ENCODE measurements at places on chromosomes 3 and 15. TPM values are rescaled to one million over a fixed set of nuclear protein-coding genes. Genes with fewer than 3 reads are reported as not detected.
A peak's percentile ranks its signal among the peaks of the same experiment; 100 is the strongest.

KCNAB1 gene
- total RNA-seq, result 3.2 TPM

ARHGAP31 gene
- total RNA-seq, result 29.9 TPM

PLA2G4F gene
- 0.35 TPM for total RNA-seq

ABHD5 gene
- 20.2 TPM for total RNA-seq

TRAK1 gene
- 172 TPM for total RNA-seq

GPR149 gene
- total RNA-seq, result not detected

SHF gene
- total RNA-seq, result 4.7 TPM

PRSS50 gene
- total RNA-seq, result 0.12 TPM

TTLL13 gene
- not detected for total RNA-seq

DNAJA4 gene
- 70.0 TPM for total RNA-seq

TMEM45A gene
- total RNA-seq, result 14.3 TPM

- no peak for DNase-seq
Observed at GRCh38 chr3:139944256-139944910, 9.4 kb downstream of the CLSTN2 start.

GRCh38 chr3:28308196-28308595, 40.3 kb upstream of the ZCWPW2 start:
- no peak for DNase-seq

- no peak for DNase-seq
Observed at GRCh38 chr3:111197485-111197884, 125.9 kb downstream of the NECTIN3 start.

GRCh38 chr3:7275396-7275795, 414.5 kb downstream of the GRM7 start:
- no peak for DNase-seq

DNA sequence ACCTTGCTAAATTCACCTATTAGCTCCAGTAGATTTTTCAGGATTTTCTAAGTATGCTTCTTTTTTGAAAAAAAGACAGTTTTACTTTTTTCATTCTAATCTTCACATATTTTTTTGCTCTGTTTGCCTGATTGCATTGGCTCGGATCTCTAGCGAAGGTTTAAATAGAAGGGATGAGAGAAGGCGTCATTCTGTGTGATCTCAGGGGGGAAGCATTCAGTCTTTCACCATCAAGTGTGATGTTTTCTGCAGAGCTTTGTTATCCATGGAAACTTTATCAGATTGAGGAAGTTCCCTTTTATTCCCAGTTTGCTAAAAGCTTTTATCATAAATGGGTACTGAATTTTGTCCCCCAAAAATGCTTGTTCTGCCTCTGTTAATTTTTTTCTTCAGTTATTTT, 120.3 kb downstream of the LRRK1 start:
- peak; percentile 59 for DNase-seq

DNA sequence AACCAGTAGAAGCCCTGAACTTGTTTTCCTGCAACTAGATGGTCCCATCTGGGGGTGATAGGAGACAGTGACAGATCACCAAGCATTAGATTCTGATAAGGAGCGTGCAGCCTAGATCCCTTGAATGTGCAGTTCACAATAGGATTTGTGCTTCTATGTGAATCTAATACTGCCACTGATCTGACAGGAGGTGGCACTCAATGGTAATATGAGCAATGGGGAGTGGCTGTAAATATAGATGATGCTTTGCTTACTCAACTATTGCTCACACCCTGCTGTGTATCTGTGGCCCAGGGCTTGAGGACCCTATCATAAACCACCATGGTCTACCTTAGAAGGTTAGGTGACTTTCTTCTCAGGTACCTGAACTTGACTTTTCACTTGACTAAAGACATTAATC, 417.1 kb upstream of the ARHGEF26 start:
- DNase-seq, result no peak

- no peak for DNase-seq
Observed at GRCh38 chr3:182565916-182566796, 227.1 kb upstream of the ATP11B start.

DNA sequence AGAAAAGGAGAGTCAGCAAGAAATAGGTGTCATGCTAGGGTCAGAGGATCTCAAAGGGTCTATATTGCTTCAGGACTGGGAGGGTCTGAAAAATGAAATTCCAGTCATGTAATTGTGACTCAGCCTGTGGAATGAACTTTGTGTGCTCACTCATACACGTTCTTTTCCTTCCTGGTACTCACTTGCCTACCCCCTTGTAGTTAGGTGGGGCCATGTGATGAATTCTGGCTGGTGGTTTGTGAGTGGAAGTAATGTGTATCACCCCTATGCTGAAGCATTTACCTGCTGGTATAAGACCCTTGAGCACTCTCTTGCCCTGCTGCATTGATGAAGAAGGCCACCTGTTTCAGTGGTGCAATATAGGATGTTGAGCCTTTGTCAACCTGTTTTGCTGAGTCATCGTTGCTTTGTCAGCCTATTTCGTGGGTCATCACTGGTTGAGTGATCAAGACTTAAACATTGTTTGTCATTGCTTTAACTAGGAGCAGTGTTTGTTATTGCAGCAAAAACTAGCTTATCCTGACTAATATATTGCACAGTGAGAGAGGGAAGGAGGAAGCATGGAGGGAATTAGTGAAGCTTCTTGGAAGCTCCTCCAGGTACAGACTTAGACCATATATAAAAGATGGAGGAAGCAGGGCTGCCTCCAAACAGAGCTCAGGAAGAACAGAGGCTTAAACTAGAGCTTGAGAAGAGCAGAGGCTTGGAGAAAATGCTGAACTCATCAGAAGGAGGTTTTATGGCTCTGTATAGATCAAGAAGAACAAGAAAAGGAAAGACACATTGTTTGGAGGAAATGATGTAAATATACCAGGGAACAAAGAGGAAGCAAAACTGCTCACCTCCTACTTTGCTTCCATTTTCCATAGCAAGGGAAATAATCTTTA, 28.9 kb downstream of the TLNRD1 start:
- DNase-seq, result no peak

- no peak for DNase-seq
Observed at GRCh38 chr3:8147711-8148110, 353.9 kb upstream of the LMCD1 start.

DNA sequence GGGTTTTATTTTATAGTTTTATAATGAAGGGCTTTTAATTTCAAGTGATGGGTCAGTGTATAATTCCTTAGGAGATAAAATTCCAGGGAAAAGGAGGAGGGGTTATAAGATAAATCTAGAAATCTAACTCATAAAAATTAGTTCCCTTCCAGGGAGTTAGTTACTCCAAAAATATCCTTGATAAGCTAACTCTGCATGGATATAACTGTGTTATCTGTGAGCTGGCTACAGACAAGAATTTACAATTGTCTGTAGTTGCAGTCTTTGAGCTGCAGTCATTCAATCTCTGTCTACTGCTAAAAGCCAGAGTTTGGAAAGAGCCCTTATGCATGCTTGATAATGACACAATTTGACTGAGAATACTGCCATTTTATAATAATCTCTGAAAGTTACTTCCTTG, 432.3 kb upstream of the TPRG1 start:
- no peak for DNase-seq

- DNase-seq, result peak; percentile 34
Observed at GRCh38 chr3:14773691-14774128, 45.1 kb upstream of the FGD5 start.

GRCh38 chr3:76199382-76199781, 414.0 kb upstream of the ZNF717 start:
- DNase-seq, result no peak

DNA sequence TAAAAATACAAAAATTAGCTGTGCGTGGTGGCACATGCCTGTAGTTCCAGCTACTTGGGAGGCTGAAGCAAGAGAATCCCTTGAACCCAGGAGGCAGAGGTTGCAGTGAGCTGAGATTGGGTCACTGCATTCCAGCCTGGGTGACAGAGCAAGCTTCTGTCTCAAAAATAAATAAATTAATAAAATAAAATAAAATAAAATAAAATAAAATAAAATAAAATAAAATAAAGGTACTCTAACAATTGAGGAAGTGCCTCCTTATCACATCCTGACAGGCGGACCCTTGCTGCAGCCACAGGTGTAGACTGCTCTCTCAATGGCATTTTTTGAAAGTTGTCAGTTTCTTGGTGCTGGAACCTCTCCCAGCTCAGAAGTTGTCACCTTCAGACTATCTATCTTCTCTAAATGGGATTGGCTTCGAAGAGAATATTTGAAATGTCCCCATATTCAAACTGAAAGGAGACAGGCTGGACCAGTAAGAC, 304.1 kb downstream of the RORA start:
- DNase-seq, result no peak

GRCh38 chr3:19202303-19202702, 54.0 kb downstream of the KCNH8 start:
- no peak for DNase-seq

DNA sequence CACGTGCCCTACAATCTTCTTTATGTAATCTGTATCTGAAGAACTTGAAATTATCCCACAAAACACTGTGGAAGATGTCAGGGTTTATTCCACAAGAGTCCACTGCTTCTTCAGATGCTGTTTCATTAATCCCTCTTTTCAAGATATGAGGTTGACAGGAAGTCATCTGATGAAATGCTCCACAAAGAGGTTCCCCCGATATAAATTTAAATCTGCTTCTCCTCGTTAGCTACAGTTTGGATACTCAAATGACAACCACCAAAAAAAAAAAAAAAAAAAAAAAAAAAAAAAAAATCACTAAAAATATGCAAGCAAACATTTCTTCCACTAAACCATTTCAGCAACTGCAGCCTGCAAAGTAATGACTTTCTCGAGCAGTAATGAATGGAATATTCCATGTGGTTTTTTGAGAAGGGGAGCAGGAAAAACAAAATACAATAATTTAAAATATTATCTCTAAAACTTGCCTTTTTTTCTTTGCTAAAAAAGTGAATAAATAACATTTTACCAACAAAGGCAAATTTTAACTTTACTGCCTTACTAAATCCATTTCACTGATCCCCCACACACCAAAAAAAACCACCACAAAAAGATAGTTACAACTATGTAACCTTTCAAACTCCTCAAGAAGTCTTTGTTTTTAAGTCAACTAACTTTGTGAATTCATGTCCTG, 37.8 kb downstream of the DLG1 start:
- no peak for DNase-seq

GRCh38 chr15:90610190-90610589, 80.5 kb downstream of the CRTC3 start:
- no peak for DNase-seq

DNA sequence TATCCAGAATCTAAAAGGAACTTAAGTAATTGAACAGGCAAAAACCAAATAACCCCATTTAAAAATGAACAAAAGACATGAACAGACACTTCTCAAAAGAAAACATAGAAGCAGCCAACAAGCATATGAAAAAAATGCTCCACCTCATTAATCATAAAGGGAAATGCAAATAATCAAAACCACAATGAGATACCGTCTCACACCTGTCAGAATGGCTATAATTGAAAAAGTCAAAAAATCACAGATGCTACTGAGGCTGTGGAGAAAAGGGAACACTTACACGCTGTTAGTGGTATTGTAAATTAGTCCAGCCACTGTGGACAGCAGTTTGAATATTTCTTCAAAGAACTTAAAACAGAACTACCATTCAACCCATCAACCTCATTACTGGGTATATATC, 220.7 kb downstream of the MEX3B start:
- DNase-seq, result no peak

GRCh38 chr3:27368831-27369607, at the start of gene NEK10:
NEK10 (minus strand) TSS chr3:27369383; CDS start chr3:27352882, 16,501 bp downstream.
- DNase-seq, result peak; percentile 87

DNA sequence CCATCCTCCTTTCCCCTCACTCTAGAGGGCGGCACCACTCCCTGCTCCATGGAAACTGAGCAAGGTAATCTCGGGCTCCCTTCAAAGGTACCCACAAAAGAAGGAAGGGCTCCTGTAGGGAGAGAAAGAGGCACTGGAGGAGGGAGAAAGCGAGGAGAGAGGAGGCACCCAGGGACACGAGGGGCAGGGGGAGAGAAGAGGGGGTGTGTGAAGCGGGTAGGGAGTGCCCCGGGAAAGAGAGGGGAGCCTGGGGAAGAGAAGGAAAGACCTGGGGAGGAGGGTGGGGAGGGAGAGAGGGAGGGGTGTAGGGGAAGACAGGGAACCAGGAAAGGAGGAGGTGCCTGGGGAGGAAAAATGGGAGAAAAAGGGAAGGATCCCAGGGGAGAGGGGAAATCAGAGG, 523 bp downstream of the VILL start:
- DNase-seq, result no peak

DNA sequence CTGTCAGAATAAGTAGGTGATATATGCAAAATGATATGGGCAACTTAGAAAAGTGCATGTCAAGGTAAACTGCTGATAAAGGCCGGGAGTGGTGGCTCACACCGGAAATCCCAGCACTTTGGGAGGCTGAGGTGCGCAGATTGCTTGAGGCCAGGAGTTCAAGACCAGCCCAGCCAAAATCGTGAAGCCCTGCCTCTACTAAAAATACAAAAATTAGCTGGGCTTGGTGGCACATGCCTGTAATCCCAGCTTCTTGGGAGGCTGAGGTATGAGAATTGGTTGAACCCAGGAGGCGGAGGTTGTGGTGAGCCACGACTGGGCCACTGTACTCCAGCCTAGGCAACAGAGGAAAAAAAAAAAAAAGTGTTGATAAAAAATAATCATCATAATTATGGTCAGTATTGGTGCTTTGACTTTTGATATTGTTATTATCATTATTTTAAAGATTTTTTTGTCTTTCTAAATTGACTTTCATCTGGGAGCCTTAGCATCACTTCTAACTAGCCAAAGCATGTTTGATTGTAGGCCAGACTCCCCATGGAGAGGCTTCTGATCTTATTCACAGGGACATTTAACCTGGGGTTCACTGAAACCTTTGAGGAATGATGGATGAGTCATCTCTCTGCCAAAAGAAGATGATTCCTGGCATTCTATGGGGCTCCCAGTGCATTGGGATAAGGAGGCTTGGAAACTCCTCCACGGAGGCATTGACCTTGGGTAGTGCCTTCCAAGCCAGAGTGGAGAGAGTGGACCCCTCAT, 5.6 kb downstream of the ZBTB38 start:
- DNase-seq, result no peak

GRCh38 chr3:60756241-60757030, 494.8 kb downstream of the FHIT start:
- DNase-seq, result no peak

DNA sequence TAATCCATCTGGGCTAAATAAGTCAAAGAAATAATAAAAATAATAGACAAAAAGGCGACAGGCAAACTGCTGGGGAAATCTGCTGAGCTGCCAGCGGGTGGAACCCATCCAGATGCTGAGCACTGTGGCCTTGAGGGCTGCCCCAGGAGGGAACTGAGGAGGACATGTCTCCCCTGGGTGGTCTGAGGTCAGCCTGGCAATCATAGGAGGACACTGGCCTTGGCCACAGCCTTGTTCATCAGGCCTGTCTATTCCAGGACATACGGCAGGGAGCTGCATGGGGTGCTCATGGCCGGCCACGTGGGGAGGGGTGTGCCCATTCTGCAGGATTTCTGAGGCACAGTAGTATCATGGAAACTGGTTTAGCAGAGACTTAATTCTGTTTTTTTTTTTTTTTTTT, 21.5 kb upstream of the SNRPA1 start:
- DNase-seq, result no peak

GRCh38 chr3:16460273-16460672, 53.2 kb downstream of the RFTN1 start:
- no peak for DNase-seq

DNA sequence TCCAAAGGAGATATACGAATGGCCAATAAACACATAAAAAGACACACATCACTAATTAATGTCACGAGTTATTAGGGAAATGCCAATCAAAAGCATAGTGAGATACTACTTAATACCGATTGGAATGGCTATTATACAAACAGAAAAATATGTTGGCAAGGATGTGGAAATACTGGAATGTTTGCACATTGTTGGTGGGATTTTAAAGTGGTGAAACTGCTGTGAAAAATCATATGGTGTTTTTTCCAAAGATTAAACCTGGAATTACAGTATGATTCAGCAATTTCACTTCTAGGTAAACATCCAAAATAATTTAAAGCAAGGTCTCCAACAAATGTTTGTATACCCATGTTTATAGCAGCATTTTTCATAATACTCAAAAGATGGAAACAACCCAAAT, 765.5 kb downstream of the VGLL3 start:
- no peak for DNase-seq

Data from right atrium auricular region (tissue), 2 donors.